ENCODE measurements at places on chromosomes 6 and 20. TPM values are rescaled to one million over a fixed set of nuclear protein-coding genes. Genes with fewer than 3 reads are reported as not detected.

- DNase-seq: no peak
Measured at GRCh38 chr6:51929934-51930574, 157.4 kb downstream of the PKHD1 start.

GRCh38 chr6:36727505-36728021 lies 29.9 kb downstream of the RAB44 start:
- DNase-seq: peak; percentile 51

GRCh38 chr20:40913224-40914185 lies 115.1 kb upstream of the TOP1 start:
- DNase-seq: no peak

GRCh38 chr6:28969129-28969528 lies 36.0 kb downstream of the ZNF311 start:
- no peak for DNase-seq

DNA sequence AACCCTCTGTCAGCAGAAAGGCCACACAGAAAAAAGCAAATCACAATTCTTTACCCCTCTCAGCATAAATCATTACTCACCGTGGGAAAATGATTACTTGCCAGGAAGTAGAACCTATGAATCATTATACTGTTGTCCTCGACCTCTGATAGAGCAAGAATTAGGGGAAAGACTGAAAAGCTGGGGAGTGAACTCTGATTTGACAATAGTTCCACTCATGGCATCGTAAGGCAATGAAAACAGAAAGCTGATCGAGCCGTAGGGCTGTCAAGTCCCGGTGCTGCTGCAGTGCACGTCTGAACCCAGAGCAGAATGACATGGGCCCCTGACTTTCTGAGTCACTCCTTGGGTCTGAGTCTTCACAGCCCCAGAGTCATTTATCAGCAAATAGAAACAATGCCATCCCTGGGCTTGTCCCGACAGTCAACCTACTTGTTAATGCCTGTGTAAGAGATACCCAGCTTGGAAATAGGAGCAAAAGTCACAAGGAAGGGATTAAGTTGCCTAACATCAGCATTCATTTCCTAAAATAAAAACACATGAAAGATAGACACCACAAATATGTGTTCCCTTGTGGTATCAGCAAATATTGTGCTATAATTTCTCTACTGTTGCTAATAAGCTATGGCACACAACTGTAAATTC lies 224.8 kb upstream of the MARCKS start:
- peak; percentile 37 for DNase-seq

- DNase-seq: no peak
Measured at GRCh38 chr20:8246153-8246552, 114.1 kb downstream of the PLCB1 start.

DNA sequence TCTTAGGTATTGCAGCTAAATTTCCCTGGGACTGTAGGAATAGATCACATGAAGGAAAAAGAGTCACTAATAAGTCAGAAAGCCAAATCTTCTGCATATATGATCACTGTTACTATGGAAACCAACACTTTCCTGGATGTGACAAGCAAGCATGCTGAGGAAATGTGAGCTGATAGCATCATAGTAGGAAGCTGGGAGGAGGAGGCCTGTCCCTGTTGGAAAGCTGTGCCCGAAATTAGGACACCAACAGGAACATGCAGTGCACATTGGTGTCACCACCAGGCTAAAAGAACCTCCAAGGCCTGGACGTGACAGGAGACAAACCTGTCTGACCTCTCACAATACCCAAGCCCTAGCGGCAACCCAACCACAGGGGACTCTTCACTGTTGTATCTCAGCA lies 181.9 kb upstream of the PCSK2 start:
- DNase-seq: no peak

DNA sequence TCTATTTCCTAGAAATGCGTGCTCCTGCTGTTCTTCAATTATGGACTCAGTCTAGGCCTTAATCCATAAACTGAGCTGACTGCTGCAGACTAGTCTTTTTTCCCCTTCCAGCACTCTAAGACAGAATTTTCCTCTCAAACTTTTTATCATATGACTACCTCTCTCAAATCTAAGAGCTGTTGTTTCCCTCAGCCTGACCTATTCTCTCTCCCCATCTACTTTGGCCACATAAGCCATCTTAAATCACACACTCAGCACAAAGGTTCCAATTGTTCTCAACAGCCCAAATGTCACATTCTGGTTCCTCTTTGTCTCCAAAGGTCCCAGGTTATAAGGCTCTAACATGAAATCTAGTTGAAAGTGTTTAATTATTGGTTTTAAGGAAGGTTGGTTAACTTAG lies 85.2 kb downstream of the PRSS35 start:
- no peak for DNase-seq

DNA sequence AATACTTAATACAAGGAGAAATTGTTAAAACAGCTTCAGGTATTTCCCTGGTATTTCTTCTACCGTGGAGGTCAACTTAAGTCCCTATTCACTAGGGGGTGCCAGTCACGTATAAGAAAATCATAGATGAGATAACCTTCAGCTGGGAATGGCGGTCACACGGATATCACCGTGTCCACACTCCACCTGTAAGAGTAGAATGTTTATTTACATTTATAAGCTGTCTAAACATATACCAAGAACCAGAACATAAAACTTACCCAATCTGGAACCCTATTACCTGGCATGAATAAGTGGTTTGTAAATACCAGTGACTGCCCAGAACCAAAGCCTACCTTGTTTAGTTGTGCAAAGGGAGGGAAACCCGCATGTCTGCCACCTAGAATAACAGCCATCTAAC lies 1.9 kb upstream of the ELOVL4 start:
- DNase-seq: peak; percentile 53

GRCh38 chr6:140849456-140849855 lies 1283.3 kb upstream of the GJE1 start:
- no peak for DNase-seq

DNA sequence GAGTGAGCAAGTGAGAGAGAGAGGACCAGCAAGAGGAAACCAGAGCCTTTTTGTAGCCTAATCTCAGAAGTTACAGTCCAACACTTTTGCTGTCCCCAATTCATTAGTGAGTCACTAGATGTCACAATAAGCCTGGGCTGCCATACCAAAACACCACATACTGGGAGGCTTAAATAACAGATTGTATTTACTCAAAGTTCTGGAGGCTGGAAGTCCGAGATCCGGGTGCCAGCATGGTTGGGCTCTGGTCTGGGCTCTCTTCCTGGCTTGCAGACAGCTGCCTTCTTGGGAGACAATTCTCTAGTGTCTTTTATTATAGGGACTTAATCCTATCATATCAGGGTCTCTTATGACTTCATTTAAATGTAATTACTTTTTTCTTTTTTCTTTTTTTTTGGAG lies 50.7 kb upstream of the FERMT1 start:
- no peak for DNase-seq

JAG1 gene
- 9.9 TPM for total RNA-seq

PSMB9 gene
- 120 TPM for total RNA-seq

MYL9 gene
- not detected for total RNA-seq

VIP gene
- total RNA-seq: not detected

PRDM13 gene
- not detected for total RNA-seq

TPD52L1 gene
- 3.4 TPM for total RNA-seq

COL21A1 gene
- 0.41 TPM for total RNA-seq

GPR6 gene
- total RNA-seq: not detected

HLA-DQA1 gene
- total RNA-seq: not detected

Measured in H4 (cell line).